Hematopoietic multipotent progenitor cell treated with erythropoietin and hydrocortisone succinate and interleukin-3 and kit ligand, for 6 days (in vitro differentiated cells): ENCODE measurements at places on chromosomes 6 and 20.

- DNase-seq: no peak
Measured at GRCh38 chr6:47769982-47770381, 11.8 kb upstream of the OPN5 start.

GRCh38 chr6:82057846-82058554 lies 189.5 kb downstream of the IBTK start:
- no peak for DNase-seq

DNA sequence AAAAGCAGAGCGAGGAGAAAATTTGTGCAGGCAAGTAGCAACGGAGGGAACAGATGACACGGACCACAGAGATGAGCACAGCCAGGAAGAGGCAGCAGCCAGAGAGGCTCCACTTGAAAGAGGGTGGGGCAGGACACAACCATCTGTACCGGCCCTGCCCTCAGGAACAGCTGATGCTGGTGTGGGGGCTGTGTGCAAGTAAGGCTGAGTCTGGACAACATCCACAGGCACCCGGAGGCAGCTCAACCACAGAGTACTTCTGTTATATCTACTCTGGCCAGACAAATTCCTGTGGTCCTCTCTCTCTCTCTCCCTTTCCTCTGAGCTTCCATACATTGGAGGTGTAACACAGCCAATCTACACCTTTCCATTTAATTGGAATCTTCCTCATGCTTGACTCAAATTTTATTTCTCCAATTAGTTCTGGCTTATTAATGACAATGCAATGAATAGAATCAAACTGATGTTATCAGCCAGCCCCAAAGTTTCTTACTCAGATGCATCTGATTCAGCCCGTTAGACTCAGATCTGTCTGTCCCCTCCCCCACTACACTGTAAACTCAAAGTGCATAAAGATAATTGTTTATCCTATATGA lies 24.9 kb downstream of the KIF13A start:
- DNase-seq: peak; percentile 98

- DNase-seq: no peak
Measured at GRCh38 chr6:99614430-99615186, 8.0 kb downstream of the PRDM13 start.

GRCh38 chr6:4264601-4265000 lies 129.2 kb upstream of the ECI2 start:
- no peak for DNase-seq

- DNase-seq: peak; percentile 79
Measured at GRCh38 chr6:98657764-98658163, 176.6 kb upstream of the POU3F2 start.
